ENCODE measurements at places on chromosomes 12 and 14.

GRCh38 chr12:42135259-42135814 lies 9.3 kb downstream of the GXYLT1 start:
- DNase-seq, result no peak

GRCh38 chr12:129704232-129704830 lies 199.5 kb downstream of the TMEM132D start:
- no peak for DNase-seq

- DNase-seq, result peak; percentile 8
These were observed 62.1 kb upstream of the KIF21A start for GRCh38 chr12:39505023-39505422.

GRCh38 chr12:109612975-109613502 lies 39.4 kb downstream of the MVK start:
- DNase-seq, result peak; percentile 24

GRCh38 chr12:39272871-39273655 lies 169.9 kb downstream of the KIF21A start:
- DNase-seq, result peak; percentile 68

GRCh38 chr12:106632797-106633450 lies 50.1 kb downstream of the RFX4 start:
- peak; percentile 58 for DNase-seq

GRCh38 chr14:77181603-77182437 lies at the start of gene TMEM63C:
Gene TMEM63C, plus strand, starts transcription at chr14:77181798. Its CDS starts 37,016 bp downstream, at chr14:77218814.
- peak; percentile 77 for DNase-seq

- DNase-seq, result peak; percentile 25
These were observed at the start of gene C14orf132 for GRCh38 chr14:96038920-96039632. Gene C14orf132, plus strand, starts transcription at chr14:96039362. Its CDS starts 139 bp downstream, at chr14:96039501.

DNA sequence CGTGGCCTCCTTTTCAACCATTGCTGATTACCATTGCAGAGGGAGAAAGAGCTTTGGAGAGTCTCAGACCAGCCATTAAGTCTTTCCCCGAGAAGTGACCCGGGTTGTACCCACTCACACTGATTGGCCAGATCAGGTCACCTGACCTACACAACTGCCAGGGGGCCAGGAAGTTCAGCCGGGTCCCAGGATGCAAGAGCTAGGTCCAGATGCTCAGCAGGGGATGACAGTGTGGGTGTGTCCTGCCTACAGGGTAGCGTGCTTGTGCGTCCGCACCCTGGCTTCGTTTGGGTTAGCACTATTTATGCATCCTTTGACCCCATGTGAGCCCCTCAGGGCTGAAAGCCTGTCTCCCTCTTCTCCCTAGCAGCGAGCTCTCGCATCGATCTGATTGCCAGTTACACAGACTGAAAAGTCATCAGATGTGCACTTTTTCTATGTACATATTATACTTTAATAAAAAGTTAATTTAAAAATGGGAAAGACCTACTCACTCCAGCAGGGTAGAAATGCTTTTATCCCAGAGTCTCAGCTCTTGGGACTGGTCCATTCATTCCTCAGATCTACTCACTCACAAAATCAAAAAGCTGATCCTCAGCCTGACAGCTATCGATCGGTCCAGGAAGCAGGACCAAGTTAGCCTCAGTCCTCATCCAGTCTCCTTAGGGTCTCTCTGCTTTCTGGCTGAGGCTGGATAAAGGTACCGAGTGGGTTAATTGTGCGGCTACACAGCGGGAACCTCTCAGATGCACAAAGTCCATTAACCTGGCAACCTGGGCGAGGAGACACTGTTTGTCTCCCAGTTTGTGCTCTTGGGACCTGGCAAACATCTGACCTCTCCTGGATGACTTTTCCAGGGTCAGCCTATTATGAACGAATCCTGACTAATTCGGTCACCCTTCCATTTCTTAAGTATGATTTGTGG lies 68.0 kb downstream of the SERPINA3 start:
- DNase-seq, result no peak

All from ACHN (cell line).